ENCODE measurements at places on chromosomes 5 and 9.

GRCh38 chr9:20490246-20490834 lies 132.0 kb downstream of the MLLT3 start:
- no peak for DNase-seq

DNA sequence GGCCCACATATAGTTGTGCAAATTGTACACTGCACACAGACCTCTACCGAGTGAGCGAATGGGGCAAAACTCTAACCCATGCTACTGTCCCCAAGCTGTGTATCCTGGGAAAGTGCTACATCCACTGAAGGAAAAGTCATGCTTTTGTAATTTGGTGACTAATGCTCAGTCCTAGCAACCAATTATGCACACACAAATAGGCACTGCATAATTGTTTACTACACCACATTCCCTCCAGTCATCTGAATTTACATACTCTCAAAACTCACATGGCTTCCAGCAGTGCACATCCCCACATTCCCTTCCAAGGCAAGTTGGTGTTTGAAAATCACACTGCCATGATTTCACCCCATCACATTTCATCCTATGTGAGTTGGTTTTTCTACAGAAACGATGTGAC lies 125.9 kb upstream of the OSMR start:
- no peak for DNase-seq

- no peak for DNase-seq
Measured at GRCh38 chr5:131285703-131286399, 22.0 kb downstream of the CDC42SE2 start.

- no peak for DNase-seq
Measured at GRCh38 chr5:141488591-141489561, at the start of gene PCDHGC5. TSS of gene PCDHGC5 (plus strand) at chr5:141489081. CDS start at chr5:141489241, 160 bp downstream.

- DNase-seq: no peak
Measured at GRCh38 chr5:93579692-93580062, 1.3 kb downstream of the NR2F1-AS1 start.

DNA sequence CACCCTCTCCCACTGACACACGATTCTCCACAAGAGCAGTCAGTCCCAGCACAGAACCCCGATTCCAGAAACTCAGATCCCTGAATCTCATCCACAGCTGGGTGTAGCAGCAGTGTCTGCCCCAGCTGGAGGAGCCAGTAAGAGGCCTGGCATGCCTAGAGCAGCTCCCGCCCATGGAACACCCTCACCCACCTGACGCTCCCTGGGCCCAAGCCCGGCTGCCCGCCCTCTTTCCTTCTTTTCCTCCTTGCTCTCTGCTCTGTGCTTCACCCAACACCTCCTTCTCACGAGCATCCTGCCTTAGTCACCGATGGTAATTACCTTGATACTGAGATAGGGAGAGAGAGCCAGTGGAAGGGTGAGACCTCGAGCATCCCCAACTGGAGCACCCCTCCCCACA lies 8.7 kb downstream of the PCDH1 start:
- no peak for DNase-seq

- no peak for DNase-seq
Measured at GRCh38 chr9:98625728-98626127, 83.0 kb downstream of the GABBR2 start.

- DNase-seq: no peak
Measured at GRCh38 chr5:79032031-79032695, 37.3 kb downstream of the DMGDH start.

DNA sequence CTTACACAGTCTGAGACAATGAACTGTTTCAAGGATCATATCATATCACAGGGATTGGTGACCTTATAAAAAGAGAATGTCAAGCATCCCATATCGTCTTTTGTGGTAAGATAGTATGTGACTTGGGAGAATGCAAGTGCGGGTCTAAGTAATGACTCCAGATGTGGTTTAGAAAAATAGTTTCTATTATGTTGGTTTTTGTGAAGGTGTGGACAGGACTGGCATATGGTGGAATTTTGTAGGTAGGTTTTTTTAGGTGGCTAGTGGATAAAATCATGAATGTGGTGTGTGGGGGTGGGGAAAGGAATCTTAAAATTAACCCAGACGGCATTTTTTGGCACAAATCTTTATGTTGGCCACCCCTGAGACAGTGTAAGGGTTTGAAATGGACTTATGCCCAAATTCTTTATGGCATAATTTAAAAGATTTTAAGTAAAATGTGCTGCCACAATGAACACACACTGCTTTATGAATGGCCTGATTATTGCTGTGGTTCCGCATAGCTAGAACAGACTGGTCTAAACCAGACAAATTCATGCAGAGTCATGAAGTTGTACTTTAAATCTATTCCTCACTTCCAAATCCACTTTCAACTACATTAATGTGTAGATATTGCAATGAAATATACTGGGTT lies 204.8 kb upstream of the HAPLN1 start:
- no peak for DNase-seq

- DNase-seq: no peak
Measured at GRCh38 chr5:68554571-68555279, 339.2 kb downstream of the PIK3R1 start.

GRCh38 chr5:130400091-130400490 lies 495.8 kb downstream of the CHSY3 start:
- no peak for DNase-seq

DNA sequence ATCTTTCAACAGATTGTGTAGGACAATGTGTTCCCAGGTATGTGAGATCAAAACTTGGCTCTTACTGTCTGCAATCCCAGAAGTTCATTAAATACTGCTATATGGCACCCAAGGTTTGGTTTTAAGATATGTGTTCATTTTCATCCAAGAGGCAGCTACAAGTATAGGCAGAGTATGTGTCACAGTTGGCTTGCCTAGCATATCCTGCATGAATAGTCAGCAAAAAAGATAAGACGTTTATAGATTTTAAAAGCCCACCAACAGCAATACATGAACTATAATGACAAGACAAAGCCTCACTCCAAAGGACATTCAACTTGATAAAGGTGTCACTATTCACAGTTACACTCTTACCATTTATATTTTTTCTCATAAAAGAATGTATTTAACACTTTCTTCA lies 99.1 kb downstream of the BNC2 start:
- no peak for DNase-seq

DNA sequence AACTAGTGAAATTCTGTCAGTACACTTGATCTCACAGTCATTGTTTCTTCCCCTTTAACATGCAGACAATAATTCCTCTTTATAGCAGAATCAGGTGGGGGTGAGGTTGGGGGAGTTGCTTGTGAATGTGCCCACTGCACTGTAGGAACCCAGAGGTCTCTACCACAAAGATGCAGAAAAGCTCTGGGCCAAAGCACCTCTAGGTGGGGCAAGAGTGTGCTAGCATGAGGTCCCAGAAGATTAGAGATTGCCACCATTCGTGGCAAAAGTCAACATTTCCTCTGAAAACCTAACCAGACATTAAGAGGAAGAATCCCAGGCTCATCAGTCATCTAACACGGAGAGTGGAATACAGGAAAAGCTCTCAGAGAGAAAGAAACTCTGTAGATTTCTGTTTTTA lies 74.5 kb downstream of the PTCD2 start:
- DNase-seq: no peak

GRCh38 chr9:133998915-133999595 lies 6.9 kb upstream of the VAV2 start:
- no peak for DNase-seq

- no peak for DNase-seq
Measured at GRCh38 chr9:97907632-97908031, 14.7 kb downstream of the TRMO start.

GRCh38 chr5:126808521-126808988 lies 31.6 kb downstream of the LMNB1 start:
- no peak for DNase-seq

- DNase-seq: no peak
Measured at GRCh38 chr5:34447424-34447823, 208.7 kb upstream of the RAI14 start.

- DNase-seq: no peak
Measured at GRCh38 chr9:70340572-70340971, 73.9 kb downstream of the KLF9 start.

GRCh38 chr5:5480481-5481111 lies 58.1 kb downstream of the ICE1 start:
- no peak for DNase-seq

DNA sequence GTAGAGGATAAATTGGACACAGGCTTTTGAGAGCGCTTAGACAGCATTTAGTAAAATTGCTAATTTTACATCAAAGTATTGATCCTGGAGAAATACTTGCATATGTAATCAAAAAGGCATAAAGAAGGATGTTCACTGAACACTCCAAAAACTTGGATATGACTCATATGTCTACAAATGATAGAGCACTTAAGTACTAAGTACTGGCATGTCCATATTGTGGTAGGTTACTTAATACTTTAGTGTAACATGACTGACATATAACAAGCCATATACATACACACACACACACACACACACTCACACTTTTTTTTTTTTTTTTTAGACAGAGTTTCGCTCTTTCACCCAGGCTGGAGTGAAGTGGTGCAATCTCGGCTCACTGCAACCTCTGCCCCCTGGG lies 361.9 kb downstream of the ARHGEF28 start:
- DNase-seq: no peak

DNA sequence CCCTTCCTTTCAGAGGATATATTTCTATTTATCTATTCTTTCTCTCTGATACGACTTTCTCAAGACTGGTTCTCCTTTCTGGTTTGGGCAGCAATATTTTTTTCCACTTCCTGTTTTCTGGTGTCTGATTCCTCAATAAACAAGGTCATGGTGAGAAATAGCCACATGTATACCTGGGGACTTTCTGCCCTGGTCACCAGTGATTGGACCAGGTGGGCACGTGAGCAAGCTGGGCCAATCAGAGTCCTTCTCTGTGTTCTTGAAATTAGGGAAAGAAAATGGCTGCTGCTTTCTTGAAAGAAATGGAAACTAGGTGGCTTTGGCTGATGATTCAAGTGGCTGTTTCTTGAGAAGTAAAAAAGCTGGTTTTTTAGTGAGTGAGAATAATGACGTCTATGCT lies 18.4 kb upstream of the GSN start:
- no peak for DNase-seq

DNA sequence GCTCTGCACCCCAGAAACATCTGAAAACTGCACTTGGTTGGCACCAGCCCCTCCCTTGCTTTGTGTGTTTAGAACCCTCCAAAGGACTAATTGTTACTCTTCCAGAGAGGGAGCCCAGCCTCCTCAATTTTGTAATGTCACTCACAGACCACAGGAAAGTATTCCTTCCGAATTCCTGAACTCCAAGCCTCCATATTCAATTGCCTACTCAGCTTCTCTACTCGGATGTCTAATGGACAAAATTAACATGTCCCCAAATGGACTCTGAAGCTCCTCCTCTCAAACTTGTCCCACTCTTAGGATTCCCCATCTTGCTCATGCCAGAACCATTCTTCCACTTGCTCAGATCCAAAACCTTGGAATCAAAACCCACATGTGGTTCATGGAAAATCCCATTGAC lies 3.9 kb upstream of the TMEM171 start:
- DNase-seq: no peak

- no peak for DNase-seq
Measured at GRCh38 chr9:31733166-31733565, 651.3 kb upstream of the ACO1 start.

GRCh38 chr9:130837002-130837511 lies 2.0 kb downstream of the ABL1 start:
- DNase-seq: no peak

DNA sequence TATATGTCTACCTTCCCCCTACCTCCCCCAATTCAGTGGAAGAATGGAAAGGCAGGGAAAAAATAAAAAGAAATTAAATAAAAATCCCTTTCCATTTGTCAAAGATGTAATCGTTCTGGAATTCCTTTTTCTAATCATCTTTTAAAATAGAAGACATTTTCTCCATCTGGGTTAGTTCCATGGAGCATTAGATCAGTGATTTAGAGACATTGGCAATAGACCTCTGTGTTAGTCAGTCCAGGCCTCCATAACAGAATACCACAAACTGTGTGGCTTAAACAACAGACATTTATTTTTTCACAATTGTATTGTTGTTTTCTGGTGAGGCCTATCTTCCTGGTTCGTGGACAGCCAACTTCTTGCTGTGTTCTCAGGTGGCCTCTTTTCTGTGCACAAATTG lies 516.6 kb upstream of the DAB2 start:
- DNase-seq: no peak

DNA sequence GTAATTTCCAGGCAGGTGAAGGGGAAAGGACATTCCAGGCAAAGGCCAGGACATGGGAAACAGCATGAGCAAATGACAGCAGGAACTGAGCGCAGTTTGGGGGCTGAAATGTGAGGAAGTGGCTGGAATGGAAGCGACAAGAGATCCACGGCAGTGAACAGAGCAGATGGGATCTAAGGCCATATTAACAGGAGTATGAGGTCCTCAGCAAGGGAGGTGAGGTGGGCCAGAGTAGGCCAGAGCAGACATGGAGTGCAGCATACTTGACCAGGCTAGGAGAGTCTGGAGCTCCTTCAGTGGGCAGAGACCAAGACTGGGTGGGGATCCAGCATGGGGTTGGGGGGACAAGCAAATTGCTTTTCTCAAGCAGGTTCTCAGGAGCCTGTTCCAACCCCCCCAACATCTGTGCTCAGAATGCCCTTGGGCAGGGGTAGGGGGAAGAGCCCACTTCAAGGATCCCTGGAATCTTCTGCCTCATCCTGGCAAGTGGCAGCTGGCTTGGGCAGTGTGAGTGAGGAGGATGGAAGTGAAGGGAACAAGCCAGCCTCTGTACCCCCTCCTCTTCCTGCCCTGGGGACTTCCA lies 34.5 kb downstream of the DAB2IP start:
- DNase-seq: no peak

GRCh38 chr9:97907046-97907445 lies 15.3 kb downstream of the TRMO start:
- DNase-seq: no peak

- peak; percentile 22 for DNase-seq
Measured at GRCh38 chr9:133604214-133604613, 5.0 kb downstream of the FAM163B start.

GRCh38 chr5:67807439-67807888 lies 408.1 kb upstream of the PIK3R1 start:
- DNase-seq: no peak

DNA sequence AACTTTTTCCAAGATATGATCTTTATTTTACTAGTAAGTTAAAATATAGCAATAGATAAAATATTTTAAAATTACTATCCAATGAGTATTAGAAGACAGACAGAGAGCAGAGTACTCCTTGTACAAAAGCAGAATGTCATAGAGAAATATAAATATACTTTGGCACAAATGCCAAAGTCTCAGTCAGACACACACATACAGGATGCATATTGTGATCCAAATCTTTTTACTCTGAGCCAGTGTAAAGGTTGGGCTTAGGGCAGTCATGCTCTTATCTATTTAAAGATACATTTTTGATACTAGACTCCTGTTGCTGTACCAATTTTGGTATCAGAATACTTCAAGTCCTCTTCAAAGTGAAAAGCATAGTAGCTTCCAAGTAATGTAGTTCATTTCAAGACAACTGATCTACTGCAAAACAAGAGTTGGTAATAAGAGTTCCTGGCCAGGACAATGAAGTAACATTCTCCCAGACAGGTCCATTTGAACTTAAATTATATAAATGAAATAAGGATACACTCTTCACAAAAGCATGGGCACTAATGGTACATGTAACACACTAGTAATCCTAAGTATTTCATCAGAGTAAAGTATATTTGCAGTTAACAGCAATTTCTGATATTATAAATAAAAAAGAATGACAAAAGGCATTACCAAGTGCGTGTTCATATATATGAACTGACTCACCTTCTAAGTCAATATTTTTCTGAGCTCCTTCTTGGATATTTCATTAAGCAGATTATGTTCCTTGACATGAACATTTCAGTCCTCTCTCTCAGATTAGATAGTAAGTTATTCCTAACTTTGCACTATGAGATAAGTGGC lies 10.5 kb downstream of the PFDN1 start:
- DNase-seq: no peak

- no peak for DNase-seq
Measured at GRCh38 chr5:139104577-139105276, 93.4 kb downstream of the SIL1 start.

- DNase-seq: no peak
Measured at GRCh38 chr9:71891557-71892189, 19.3 kb downstream of the ABHD17B start.

Data from activated CD8-positive, alpha-beta memory T cell treated with anti-CD3 and anti-CD28 coated beads for 4 hours (primary cell).